ENCODE measurements at places on chromosomes 5 and 9.

DNA sequence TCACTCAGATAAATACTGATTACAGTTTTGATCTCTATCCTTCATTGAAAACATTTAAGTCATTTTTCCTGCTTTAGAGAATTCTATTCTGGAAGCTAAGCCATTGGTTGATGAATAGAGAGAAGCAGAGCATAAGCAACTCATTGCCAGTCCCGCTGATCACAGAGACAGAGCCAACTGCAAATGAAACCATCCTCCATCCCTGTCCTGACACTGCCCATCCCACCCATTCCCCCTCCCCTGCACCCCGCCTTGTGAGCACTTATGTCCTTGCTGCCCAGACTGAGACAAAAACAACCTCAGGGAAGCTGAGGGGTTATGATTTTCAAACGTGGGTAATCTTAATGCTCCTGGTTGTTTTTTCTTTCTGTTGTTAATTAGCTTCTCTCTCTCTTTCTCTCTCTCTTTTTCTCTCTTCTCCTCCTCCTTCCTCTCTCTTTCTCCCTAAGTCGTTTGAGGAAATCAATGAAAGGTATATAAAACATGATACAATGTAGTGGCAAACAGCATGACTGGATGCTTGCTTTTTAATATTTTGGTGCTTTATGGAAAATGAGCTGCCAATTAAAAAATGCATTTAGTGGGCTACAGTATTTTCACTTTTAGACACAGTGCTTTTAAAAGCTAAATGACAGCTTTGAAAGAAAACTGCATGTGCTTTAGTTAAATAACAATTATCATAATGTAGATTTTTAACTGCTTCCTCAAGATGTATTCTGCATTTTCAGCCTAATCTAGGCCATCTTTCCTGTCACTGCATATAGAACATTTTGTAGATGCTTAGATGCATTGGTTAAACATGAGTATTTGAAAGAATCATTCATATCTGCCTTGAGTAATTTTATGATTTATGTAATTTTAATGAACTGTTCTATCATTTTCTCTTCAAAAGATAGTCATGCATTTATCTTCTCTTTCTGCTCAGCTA is 57.3 kb downstream of the CMYA5 start:
- no peak for DNase-seq

GRCh38 chr5:15757619-15758018 is 257.6 kb downstream of the FBXL7 start:
- no peak for DNase-seq

DNA sequence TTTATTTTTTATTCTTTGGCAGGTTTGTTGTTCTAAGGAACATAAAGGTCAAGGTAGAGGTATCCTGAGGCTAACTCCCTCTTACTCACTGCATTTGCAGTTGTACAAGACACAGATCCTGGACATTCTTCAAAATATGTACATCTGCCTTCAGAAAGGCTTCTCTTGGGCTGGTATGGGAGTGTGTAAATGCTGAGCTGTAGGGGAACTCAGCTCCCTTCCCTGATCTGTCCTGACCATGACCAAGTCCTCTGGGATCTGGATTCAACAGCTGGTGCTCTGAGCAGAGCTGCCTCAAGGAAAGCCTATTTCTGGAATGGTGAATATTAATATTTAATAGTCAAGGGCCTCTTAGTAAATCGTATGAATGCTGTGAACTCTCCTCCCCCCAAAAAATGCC is 117.4 kb downstream of the PRKACG start:
- DNase-seq, result no peak

DNA sequence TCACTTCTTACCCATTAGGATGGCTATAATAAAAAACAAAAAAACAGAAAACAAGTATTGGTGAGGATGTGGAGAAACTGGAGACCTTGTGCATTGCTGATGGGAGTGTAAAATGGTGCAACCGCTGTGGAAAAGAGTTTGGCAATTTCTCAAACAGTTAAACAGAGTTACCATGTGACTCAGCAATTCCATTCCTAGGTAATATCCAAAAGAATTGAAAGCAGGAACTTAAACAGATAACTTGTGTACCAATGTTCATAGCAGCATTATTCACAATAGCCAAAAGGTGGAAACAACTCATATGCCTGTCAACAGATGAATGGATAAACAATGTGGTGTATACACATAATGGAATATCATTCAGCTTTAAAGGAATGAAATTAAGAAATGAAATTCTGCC is 28.9 kb downstream of the DCP2 start:
- DNase-seq, result no peak

- DNase-seq, result no peak
Observed at GRCh38 chr9:92181296-92181695, 66.1 kb upstream of the SPTLC1 start.

DNA sequence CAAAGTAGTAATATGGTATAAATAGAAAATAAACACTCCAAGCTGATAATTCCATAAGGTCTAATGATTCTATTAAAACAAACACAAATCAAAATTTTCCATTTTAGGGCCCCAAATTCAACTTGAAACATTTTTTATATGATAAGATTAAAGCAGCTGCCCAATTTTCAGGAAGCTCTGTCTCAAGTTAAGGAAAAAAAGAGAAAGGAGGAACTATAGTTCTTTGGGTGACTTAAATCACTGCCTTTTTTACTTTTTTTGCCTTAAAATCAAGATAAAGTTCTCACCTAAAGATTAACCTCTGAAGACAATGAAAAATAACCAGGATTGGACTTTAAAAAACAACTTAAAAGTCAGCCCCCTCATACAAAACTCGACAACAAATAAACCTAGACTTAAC is 76.0 kb upstream of the IFNE start:
- no peak for DNase-seq

- no peak for DNase-seq
Observed at GRCh38 chr5:129760636-129761325, 12.9 kb downstream of the MINAR2 start.

- peak; percentile 55 for DNase-seq
Observed at GRCh38 chr9:35845824-35846771, 17.1 kb downstream of the TMEM8B start.

DNA sequence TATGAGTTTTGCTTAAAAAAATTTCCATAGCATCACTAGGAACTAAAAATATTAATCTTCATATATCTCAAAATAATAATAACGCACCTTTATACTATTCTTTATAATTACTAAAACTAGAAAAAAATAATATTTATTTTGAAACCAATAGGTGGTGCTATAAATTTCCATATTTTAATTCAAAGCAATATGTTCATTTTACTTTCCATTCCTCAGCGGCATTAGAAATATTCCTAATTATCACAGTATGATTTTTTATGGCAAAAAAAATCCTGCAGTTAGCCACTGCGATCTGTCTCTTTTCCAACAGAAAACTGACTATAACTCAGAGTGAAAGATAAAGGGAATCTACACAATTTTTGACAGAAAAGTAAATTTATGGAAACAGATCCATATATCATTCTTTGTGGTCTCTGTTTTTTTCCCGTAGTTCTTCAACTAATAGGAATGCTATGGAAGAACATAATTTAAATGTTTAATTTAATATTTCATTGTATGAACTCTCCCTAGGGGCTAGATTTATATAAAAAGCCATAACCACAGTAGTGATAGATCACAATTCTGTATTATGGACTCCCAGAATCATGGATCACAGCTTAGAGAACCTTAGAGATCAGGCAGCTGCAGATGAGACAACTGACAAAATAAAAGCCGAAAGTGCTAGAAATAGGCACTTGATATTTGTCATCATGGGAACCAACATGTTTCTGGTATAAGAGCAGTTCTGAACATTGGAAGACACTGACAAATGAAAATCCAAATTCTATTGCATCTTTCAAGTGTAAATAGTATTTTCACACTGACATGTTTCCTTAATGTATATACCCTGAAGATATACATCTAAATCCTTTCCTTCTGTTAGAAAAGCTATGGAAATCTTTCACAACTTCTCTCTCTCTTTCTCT is 167.7 kb upstream of the MPDZ start:
- DNase-seq, result no peak

DNA sequence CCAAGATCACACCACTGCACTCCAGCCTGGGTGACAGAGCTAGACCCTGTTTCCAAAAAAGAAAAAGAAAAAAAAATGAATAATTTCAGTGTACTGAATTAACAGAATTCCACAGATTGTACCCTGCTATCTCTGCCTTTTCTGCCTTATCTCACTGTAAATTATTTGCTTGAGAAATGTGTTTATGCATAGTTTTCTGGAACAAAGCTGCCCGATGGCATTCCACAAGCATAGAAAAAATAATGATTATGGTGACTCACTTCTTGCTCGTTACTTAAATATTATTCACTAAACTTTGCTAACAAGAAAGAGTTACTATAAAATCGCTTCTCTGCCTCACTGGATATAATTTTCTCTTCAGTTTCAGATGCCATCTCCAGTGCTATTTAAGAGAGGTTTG is 88.7 kb upstream of the FAM169A start:
- DNase-seq, result no peak

GRCh38 chr9:36991516-36992134 is 42.4 kb downstream of the PAX5 start:
- peak; percentile 70 for DNase-seq

GRCh38 chr5:6634788-6635430 is 1.7 kb downstream of the SRD5A1 start:
- DNase-seq, result no peak

DNA sequence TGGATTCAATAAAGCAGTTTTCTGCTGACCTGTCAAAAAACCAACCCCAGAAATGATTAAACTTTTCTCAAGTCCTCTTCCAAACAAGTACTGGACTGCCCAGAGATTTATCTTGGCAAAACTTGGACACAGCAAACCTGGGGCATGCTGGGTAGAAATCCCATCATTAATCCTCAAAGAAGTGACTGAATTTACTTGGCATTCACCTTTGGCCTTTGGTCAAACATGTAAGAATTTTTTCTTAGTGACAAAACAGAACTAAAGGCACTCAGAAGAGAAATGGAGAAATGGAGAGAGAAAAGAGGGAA is 248.6 kb upstream of the NREP start:
- DNase-seq, result no peak

- no peak for DNase-seq
Observed at GRCh38 chr5:161966564-161966963, 101.0 kb upstream of the GABRG2 start.

GRCh38 chr9:132238992-132239391 is 77.1 kb downstream of the NTNG2 start:
- DNase-seq, result no peak

DNA sequence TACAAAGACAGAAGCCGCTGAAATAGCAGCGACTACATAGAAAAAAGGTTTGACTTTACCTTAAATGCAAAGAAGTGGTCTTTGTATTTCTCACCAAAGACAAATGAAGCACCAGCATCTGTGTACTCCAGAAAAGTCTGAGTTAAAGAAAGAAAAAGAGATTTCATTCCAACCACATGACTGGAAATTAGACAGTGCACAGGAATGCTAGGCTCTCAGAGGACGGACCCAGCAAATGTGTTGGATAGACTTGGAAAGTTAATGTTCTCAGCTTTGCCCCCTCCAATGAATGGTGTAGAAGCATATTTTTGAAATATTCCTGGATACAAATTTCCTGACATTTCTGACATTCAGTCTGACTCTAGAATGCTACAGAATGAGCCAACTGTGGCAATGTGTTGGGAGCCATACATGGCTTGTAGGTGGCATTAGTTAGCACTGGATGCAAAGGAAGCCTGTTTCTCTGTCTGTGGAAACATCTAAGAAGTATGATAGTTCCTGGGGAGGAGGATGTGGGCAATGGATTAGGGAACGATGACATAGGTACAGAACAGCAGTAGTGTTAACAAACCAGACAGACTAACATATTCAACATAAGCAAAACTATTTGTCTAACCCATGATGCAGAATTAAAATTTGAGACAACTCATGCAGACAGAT is 43.3 kb downstream of the SLC28A3 start:
- no peak for DNase-seq

GRCh38 chr5:124869426-124870033 is 123.1 kb upstream of the ZNF608 start:
- no peak for DNase-seq

DNA sequence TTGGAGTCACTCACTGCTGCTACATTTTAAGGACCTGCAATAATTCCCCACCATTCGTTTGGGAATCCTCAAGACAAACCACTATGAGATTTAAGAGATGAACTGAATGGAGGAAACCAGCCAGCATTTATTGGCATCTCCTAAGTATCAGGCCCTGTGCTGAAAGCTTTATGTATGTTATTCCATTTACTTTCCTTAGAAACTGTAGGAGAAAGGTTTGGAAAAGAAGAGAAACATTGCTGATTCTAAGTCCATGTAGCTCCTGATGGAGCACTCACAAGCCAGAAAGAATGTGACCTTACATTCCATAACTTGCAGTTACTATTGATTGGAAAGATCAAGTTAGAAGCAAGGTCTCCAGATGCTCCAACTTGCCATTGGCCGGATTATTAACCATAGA is 267.4 kb downstream of the GAS1 start:
- DNase-seq, result no peak

DNA sequence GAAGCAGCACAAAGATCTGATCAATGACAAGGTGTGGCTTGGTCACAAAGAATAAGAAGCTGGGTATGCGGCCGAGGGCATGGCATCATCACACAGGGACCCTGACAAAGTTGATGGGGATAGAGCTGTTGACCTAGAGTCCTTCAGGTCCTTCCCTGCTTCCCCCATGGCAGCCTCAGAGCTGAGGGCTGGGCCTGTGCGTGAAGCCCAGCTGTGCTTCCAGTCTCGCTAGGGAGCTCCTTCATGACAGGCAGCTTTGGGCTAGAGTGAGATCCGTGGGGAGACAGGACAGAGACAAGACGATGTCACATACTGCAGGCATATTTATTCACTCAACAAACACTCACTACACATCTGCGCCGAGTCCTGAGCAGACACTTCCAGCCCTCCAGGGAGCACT is 56.4 kb upstream of the NEURL1B start:
- DNase-seq, result no peak

- DNase-seq, result no peak
Observed at GRCh38 chr9:26950521-26950920, 3.5 kb upstream of the PLAA start.

- DNase-seq, result peak; percentile 26
Observed at GRCh38 chr5:171676286-171676944, 109.2 kb upstream of the SMIM23 start.

- DNase-seq, result no peak
Observed at GRCh38 chr5:65203746-65204145, 278.0 kb downstream of the ADAMTS6 start.

- no peak for DNase-seq
Observed at GRCh38 chr5:31404325-31404724, 127.6 kb downstream of the DROSHA start.

GRCh38 chr9:127905788-127906191 is 6.4 kb upstream of the ST6GALNAC6 start:
- DNase-seq, result no peak

DNA sequence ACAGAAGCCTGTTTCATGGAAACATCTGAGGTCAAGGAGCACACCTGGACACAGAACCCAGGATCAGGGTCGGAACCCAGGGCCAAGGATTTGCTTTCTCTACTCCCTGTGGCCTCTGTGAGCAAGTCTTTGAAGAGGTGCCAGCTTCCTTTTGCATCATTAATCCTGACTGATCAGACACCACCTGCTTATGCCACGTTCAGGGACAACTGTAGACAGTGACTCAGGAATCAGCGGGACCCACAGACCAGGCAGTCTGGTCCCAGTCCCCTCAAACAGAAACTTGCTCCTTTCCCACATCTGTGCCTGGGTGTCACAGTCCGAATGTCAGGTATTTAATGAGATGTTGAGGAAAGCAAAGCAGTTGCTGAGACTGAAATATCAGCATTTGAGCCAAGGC is 154.8 kb downstream of the SGCD start:
- DNase-seq, result no peak
